GM12865 (cell line): ENCODE measurements at places on chromosomes 13 and 19.

DNA sequence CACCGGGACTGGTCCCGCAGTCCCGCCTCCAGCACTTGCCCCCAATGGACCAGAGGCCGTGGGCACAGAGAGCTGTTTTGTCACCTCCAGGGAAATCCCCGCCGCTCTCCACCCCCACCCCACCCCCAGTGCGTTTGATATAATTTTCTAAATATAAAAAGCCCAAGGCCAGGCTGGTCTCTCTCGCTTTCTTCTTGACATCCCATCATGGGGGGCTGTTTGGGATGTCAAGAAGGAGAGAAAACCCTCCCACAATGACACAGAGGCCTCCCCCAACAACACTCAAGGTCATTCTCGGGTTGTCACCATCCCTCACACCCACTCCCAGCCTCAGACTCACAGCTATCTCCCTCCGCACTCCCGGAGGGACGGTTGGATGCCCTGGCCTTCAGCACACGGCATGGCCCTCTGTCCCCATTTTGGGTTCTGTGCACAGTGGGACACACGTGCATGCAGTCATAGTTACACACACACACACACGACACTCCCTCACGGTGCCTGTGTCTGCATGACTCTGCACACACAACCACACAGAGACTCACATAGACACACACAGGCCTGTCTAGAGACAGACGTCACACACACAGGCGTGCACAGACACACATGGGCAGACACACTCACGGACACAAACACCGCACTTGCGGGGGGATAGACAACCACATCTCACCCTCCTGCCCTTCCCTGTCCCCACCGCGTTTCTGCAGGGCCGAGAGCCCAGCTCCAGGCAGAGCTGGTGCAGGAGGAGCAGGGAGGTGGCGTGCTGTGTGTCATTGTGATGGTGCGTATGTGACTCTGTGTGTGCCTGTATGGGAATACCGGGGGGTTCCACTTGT is 4.8 kb upstream of the NFIC start:
- no peak for DNase-seq

- peak; percentile 48 for DNase-seq
Observed at GRCh38 chr19:18208098-18208951, 4.5 kb upstream of the RAB3A start.

GRCh38 chr19:12784394-12784870 is 6.9 kb upstream of the JUNB start:
- DNase-seq: peak; percentile 55

DNA sequence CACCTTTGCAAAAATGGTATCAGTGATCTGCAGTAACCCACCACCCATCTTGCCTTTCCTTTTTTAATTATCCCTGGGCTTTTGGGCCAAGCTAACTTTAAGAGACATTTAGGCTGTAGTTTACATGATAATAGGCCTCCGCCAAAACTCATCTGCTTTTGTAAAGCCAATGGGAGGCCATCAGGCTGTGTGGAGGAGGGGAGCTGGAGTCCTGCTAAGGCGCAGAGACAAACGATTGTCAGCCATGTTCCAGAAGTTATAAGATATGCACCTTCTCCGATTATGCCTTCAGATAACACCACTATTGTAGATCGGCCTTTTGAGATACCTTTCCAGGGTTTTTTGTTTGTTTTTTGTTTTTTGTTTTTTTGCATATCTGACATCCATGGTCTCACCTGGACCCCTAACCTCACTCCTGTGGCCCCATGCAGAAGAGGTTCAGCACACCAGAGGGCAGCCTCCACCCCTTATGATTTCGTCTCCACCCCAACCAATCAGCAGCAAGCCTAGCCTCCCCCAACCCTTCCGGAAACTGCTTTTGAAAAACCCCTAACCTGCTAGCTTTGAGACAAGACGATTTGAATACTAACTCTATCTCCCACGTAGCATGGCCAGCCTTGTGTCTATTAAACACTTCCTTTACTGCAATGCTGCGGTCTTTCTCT is 113.9 kb upstream of the UBL3 start:
- DNase-seq: peak; percentile 26

DNA sequence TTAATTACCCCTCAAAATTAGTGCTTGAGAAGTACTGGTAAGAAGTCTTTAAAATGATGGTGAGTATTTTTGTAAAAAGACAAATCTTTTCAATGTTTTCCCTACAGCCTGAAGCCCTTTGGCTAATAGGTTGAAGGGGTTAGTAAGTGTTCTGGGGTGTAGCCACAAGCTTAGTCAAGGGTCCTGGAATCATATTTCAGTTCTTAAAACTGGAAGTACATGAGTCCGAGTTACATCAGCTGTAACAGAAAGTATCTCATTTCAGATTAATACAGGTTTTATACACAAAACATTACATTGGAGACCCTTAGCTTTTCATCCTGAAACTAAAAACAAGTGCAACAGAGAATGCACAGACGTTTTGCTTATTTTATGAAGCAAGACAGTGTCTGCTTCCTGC is 52.7 kb upstream of the TEX29 start:
- no peak for DNase-seq

DNA sequence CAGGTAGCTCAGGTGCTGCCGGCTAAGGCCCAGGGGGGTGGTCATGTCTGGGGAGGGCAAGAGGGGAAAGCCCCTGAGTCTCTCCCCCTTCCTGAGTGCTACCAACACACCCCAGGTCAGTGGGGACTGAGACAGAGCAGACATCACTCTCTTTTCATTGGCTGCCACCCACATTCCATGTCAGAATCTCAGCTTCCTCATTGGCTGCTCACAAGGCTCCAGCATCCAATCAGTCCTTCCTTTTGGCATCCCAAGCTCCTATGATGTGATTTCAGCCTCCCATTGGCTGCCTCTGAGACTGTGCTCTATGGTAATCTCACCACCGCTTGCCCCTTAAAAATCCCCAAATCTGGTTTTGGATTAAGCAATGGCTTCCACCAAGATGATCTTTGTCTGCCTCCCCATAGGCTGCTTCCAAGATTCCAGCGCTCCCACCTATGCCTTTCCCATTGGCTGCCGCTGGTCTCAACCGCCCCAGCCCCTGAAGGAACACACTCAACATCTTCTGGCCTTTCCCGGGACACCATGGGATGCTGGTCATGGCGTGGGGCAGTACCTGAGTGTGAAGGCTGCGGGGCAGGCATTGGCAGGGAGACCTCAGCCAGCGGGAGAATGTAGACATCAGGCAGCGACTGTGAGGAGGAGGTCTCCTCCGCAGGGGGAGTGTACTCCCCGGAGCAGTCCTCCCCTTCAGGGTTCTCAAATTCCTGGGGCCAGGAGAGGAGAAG is 2.0 kb downstream of the LMTK3 start:
- no peak for DNase-seq

- peak; percentile 67 for DNase-seq
Observed at GRCh38 chr13:39259371-39260140, 221.3 kb downstream of the NHLRC3 start.

GRCh38 chr13:110430391-110431336 is 123.6 kb downstream of the COL4A2 start:
- DNase-seq: no peak

- DNase-seq: no peak
Observed at GRCh38 chr13:42747399-42747873, 33.9 kb upstream of the FAM216B start.

- DNase-seq: peak; percentile 89
Observed at GRCh38 chr13:44868397-44868796, 120.9 kb downstream of the NUFIP1 start.

- DNase-seq: no peak
Observed at GRCh38 chr13:80665792-80666333, 324.9 kb upstream of the SPRY2 start.

GRCh38 chr19:517721-518597 is 10.7 kb downstream of the TPGS1 start:
- no peak for DNase-seq

DNA sequence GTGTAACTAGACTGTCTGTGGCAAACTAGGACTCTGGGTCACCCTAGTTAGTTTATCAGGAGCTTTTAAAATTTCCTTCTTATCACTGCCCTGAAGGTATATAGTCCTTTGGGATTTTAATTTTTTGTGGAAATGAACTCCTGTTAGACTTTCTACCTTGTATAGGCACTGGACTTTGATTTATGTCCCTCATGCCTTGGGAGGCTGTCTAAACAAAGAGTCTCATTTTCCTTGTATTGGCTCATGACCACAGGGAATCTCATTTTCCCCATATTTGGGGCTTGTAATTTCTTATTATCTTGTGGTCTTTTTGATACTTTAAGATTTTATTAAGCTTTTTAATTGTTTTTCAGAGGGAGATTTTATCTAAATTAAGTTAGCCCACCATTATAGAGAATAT is 21.4 kb downstream of the KCTD4 start:
- no peak for DNase-seq

DNA sequence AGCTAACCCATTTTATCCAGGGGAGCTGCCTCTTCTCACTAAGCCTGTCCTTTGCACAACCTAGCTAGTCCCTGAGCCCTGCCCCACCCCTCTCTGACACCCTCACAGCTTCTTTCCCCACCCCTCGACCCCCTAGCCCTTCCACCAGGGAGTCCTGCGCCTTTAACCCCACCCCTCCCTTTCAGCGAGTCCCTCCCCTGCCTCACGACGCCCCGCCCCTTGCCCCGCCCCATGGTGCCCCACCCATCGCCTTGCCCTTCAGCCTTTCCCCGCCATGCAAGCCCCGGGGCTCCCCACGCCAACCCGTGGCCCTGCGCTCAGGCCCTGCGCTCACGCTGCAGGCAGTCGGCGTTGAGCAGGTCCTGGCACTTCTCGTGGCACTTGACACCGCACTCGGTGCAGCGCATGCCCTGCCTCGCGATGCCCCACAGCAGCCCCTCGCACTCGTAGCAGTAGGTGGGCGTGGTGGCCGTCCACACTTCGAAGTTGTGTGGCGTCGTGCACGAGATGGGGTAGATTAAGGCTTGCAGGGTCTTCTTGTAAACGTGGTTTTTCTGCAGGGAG is 40.0 kb downstream of the UNC13A start:
- no peak for DNase-seq

DNA sequence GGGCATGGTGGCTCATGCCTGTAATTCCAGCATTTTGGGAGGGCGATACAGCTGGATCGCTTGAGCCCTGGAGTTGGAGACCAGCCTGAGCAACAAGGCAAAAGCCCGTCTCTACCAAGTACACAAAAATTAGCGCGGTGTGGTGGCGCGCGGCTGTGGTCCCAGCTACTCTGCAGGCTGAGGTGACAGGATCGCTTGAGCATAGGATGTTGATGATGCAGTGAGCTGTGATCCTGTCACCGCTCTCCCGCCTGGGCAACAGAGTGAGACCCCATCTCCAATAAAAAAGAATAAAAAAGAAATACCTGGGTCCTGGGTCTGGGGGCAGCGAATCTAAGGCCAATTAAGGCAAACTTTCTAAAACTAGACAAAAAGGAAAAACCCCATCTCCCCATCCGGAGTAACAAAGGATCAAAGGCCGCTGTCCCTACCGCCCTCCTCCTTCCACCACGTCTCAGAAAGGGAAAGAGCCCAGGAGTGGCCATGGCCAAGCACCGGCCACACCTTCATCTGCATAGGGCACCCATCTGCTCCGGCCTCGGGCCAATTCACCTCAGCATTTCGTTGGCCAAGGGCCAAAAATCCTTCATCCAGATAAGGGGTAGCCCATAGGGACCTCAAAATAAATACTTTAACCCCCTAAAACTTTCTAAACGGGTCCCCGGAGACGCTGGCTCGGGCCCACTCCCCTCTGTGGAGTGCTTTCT is 851 bp downstream of the ZNF320 start:
- peak; percentile 12 for DNase-seq

DNA sequence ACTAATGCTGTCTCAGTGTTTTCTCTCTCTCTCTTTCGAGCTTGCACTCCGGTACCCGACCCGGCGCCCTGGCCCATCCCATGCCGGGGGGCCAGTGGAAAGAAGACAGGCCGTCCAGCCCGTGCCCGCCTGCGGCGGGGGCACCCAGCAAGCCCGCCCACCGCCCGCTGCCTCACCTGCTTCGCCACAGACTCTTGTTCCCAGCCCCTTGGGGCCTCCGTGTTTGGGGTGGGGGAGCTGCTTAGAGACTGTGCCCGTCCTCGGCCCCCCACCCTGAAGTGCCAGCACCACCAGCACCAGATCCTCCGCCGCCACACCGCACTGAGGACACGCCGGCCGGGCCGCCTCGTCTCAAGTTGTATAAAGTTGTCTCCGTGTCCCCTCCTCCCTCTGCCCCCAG is 2.4 kb downstream of the LENG9 start:
- no peak for DNase-seq

- no peak for DNase-seq
Observed at GRCh38 chr13:99657848-99658260, 156.6 kb downstream of the TM9SF2 start.

DNA sequence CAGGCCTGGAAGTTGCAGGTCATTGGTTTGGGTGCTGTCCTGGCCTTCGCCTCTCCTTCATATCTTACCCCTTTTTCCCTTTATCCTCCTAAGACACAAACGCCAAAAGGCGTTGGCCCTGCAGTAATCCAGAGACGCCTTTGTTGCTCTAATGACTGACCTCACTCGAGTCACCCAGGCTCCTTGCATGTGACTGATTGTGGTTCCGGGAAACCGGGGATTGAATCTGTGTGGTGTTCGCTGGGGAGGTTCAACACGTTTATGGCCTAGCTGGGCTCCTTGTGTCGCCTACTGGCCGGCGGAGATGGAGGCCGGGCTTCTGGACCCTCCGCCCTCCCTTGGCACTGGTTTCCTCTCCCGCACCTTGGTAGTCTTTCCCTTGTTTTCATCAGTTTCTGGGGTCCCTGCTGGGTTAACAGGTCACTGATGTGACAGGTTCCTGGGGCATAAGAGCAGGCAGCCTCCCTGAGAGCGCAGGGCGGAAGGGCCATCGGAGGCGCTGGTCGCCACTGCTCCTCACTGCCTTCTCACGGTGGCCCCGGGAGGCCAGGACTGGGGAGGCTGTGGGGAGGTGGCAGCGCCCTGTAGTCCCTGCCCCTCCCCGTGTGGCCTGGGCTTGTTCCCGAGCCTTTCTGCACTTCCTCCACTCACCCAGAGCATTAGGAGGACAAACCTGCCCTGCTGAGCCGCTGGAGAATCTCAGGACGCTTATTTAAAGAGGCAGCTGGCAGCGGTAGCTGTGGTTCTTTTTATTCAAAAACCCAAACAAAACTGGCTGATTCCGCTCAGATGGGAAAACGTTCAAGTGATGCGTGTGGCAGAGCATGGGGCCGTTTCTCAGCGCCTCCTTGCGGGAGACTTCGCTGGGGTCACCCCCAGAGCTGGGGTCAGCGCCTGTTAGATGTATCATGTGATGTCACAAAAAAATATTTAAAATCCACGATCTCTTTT is 18.1 kb upstream of the NDUFS7 start:
- DNase-seq: no peak

DNA sequence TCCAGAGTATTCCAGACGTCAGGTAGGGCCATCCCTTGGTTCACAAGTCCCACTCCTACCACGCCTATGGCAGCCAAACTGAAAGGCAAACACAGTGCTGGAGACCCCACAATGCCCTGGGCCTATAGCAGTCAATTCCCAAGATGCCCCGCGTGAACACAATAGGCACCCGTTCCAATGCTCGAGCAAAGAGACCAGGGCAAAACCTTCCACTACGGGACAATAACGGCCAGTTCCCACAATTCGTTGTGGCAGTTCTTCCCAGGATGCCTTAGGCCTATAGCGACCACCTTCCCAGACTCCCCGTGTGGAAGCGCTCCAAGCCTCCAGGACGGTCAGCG is 538 bp downstream of the ZNF428 start:
- peak; percentile 83 for DNase-seq

GRCh38 chr13:112968380-112968909 is 569 bp upstream of the MCF2L start:
- peak; percentile 1 for DNase-seq
